ENCODE measurements at places on chromosomes 2 and 18.

GRCh38 chr2:146633159-146633558 is 1211.7 kb upstream of the ACVR2A start:
- DNase-seq, result no peak

DNA sequence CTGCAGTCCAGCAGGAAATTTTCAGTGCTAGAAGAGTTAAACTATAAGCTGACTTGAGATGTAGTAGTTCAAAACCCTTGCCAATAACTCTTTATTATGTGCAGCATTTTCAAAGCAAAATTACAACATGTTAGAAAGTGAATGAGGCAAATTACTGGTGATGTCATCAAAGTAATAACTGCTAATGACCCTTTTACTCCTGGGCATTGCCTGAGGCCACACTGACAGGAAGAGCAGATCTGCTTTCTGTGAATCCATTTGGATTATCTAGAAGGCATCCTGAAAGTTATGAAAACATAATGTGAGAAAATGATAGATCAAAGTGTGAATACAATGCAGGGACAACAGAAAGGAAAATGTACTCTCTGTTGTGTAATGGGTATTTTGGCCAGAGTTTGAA is 139.6 kb upstream of the TRIB2 start:
- no peak for DNase-seq

- no peak for DNase-seq
Observed at GRCh38 chr2:220743203-220743602, 828.9 kb downstream of the EPHA4 start.

DNA sequence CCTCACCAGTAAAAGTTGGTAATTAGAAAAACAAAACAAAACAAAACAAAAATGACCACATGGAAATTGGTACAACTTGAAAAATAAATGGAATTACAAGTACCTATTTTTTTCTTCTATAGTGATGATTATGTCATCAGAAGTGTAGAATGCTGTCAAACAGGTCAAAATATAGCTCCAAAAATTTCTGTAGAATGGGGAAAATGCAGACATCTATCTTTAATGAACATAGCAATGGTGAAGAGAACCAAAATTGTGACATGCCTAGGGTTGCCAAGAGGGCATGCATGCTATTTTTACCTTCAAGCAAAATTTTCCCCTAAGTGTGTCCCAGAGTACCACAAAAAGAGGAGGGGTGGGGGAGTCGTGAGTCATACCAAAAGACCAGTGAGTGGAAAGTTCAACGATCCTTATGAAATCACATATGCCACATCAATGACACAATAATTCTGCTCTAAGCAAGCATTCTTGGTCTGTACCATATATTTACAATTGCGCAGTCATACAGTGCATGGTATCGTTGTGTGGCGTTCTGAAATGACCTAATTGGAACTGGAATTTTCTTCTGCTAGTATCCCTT is 1436.4 kb downstream of the SUCLG1 start:
- DNase-seq, result no peak

GRCh38 chr2:157725846-157726245 is 97.2 kb upstream of the ACVR1C start:
- DNase-seq, result no peak

- DNase-seq, result no peak
Observed at GRCh38 chr2:174840436-174840835, 76.2 kb upstream of the CHRNA1 start.

DNA sequence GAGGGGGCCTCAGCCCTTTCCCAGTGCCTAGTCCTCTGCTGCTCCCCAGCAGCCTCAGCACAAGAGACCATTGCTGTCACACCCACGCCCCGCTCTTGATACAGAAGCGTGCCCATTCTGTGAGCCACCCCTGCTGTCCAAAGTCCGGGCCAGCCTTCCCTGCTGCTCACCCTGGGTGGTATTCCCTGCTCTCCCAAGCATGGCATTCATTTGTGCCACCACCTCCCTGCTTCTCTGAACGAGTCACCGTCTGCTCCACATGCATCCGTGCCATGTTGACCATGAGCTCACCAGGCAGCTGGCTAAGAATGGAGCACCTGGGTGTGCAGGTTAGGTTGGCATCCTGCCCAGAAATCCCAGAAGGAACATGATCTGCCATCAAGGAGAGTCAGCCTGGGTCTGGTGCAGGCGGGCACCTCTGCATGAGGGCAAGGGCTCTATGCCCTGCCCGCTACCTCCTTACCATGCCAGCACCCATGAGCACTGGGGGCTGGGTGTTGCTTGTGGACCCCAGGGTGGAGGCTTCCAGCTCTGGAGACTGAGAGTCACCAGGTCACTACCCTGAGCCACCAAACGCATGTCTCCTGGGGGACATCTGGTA is 63.0 kb downstream of the TWIST2 start:
- DNase-seq, result no peak

- DNase-seq, result no peak
Observed at GRCh38 chr2:233852056-233852455, 2.3 kb downstream of the HJURP start.

- DNase-seq, result no peak
Observed at GRCh38 chr2:207727261-207727660, 15.8 kb downstream of the CCNYL1 start.

GRCh38 chr2:191167766-191168165 is 17.0 kb upstream of the STAT4 start:
- no peak for DNase-seq

- no peak for DNase-seq
Observed at GRCh38 chr2:217370391-217370790, 510.5 kb upstream of the TNP1 start.

DNA sequence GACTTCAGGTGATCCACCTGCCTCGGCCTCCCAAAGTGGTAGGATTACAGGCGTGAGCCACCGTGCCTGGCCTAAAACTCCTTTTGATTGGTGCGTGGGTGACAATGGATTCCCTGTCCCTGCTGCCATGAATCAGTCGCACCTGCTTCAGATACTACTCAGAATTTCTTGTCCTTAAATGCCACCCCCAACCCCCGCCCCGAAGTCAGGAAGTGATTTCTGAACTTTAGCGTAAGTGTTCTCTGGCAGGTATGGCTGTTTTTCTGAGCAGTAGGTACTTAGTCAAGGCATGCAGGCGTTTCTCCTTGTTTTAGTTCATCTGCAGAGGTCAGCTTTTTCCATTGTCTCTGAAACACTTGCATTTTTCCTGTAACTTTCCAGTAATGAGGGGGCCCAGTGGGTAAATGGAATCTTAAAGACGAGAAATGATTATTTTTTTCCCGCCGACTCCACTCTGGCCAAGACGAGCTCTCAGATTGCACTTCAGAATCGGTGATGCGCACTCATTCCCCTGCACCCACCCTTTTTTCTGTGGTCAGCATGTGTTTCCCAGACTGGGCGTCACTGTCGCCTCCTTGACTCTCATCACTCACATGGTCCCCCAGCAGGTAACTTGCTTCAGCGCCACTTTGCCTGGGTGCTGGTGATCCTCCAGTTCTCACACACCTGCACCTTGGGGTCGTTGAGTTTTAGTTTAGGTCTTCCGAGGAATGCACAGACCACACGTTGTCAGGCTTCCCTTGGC is 179.7 kb downstream of the GBX2 start:
- DNase-seq, result no peak

GRCh38 chr2:6384341-6384740 is 481.4 kb downstream of the CMPK2 start:
- DNase-seq, result no peak

DNA sequence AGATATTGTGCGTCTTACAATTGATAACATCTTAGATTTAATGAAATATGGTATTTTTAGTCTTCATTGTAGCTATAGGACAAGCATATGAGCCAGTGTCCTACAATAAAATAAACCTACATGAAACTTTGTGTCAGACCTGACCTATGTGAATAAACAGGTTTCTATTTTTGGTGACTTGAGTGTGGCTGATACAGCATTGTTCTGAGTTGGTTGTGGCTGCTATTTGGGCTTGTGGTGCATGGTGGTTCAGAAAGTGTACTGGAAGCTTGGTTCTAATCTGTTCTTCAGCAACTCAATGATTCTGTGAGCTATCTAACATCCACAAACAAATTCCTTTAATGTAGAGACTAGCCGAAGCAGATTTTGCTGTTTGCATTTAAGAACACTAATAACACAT is 64.9 kb upstream of the MAP2 start:
- DNase-seq, result no peak

DNA sequence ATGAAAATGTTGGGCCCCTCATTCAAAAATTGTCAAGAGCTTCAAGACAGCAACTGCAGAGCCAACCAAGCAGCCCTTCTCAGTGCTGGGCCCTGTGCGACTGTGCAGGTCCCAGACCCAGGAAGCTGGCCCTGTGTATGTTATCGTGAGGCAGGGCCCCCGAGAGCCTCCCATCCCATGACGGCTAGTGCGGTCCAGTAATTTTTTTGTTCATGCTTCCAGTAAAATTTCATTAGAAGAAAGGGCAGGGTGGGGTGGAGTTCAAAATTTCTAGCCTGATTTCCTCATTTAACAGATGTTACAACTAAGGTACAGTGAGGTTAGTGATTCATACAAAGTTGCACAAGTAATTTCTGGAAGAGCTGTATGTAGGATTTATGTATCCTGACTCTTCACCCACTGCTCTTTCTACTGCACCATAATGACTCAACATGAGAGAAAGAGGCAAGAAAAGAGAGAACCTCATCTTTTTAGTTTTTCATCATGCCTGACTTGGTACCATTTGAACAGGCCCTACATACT is 105.5 kb downstream of the ZEB2 start:
- DNase-seq, result no peak

- no peak for DNase-seq
Observed at GRCh38 chr2:110678457-110679336, 834 bp upstream of the BUB1 start.

- DNase-seq, result no peak
Observed at GRCh38 chr2:64222351-64222750, 78.1 kb upstream of the PELI1 start.

GRCh38 chr18:67583621-67584020 is 67.1 kb upstream of the DSEL start:
- DNase-seq, result no peak

- no peak for DNase-seq
Observed at GRCh38 chr2:153386481-153386897, 92.1 kb downstream of the RPRM start.

- no peak for DNase-seq
Observed at GRCh38 chr18:8987241-8987640, 115.3 kb upstream of the NDUFV2 start.

- DNase-seq, result no peak
Observed at GRCh38 chr2:154549869-154550268, 148.6 kb upstream of the KCNJ3 start.

DNA sequence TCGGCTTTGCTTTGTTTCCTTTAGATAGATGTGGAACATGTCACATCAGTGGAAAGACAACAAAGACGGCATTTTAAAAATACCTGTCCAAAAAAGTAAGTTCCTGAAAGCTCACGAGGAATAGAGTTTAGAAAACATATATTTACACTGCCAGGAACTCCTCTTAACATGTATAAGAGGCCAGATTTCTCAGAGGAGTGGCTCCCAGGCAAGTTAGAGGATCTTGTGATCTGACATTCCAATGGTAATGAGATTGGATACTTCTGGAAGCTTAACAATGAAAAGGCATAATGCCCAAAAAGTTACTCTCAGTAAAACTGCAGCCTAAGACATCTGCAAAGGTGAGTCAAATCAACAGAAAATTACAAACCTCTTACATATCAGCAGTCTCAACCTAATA is 77.1 kb downstream of the CYRIA start:
- no peak for DNase-seq

- DNase-seq, result no peak
Observed at GRCh38 chr2:100484390-100484789, 14.1 kb downstream of the NMS start.

DNA sequence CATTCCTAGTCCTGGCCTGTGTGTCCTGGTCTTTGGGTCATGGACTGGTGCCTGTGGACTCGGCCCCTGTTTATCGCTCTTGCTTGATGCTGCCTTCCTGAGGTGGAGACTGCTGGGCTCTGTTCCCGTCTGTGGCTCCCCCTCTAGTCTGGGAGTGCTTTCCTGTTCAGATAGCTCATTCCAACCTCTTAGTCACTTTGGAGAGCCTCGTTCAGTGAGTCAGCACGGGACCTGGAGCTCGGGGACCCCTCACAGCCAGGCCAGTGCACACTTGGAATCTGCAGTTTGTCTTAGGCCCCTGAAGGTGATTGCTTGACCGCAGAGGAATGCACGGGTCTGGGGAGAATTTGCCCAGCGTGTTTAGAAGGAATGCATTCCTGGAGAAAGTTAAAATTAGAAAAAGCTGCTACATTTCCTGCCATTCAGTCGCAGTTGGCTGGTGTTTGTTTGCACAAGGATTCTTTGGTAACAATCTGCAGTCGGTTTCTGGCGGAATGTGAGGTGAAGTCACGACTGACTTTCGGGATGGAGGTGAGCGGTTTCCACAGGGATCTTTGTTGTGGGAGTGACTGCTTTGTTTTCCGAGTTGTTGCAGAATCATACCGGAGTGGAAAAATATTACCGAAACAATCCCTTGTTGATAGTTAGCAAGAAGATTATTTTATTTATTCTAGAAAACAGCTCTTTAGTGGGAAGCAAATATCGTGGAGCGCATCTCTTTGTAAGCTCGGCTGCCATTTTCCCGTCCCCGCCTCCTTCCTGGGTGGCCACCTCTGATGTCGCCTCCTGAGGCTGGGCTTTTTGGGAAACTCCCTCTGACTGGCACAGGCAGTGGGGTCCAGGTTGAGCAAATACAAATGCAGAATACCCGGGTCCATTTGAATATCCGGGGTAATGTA is 29.6 kb downstream of the SH3BP4 start:
- DNase-seq, result no peak

- DNase-seq, result no peak
Observed at GRCh38 chr18:55179835-55180234, 220.6 kb upstream of the CCDC68 start.
